Activated CD8-positive, alpha-beta memory T cell treated with anti-CD3 and anti-CD28 coated beads for 4 hours (primary cell): ENCODE measurements at places on chromosomes 6 and 20.
A peak's percentile ranks its signal among the peaks of the same experiment; 100 is the strongest.

- no peak for DNase-seq
Measured at GRCh38 chr20:1204113-1204512, 859 bp downstream of the C20orf202 start.

DNA sequence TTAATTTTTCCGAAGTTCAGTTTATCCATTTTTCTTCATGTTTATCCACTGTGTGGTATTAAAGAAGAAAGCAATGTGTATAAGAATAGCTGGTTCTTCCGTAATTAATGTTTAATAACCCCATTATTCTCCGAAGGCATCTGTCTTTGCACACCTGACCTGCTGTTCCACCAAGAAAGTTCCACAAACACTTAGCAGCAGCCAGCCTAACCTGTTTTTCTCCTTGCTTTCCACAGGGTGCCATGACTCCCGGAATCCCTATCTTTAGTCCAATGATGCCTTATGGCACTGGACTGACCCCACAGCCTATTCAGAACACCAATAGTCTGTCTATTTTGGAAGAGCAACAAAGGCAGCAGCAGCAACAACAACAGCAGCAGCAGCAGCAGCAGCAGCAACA lies 7.4 kb downstream of the TBP start:
- no peak for DNase-seq

DNA sequence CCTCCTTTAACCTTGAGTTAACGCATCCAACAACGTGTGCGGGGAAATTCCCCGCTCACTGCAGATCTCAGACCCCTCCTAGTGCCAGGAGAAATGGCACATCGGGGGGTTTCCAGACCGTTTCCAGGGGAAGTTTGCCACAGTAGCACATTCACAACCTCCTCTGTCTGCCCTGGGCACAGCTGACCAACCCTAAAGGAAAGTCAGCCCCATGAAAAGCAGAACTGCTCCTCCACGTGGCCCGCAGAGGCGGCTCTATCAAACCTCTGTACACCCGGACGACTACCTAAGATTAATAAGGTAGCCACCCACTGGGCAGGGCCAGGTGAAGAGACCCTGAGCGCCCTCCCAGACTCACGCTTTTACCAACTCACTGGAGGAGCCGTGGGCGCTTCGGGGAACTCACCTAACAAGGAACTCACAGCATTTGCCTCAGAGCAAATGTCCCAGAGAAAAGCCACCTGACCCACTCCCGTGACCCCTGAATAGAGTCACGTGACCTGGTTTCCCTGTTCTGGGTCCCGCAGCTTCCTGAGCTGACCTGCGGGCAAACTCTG lies 93.1 kb downstream of the PRND start:
- DNase-seq = peak; percentile 72

DNA sequence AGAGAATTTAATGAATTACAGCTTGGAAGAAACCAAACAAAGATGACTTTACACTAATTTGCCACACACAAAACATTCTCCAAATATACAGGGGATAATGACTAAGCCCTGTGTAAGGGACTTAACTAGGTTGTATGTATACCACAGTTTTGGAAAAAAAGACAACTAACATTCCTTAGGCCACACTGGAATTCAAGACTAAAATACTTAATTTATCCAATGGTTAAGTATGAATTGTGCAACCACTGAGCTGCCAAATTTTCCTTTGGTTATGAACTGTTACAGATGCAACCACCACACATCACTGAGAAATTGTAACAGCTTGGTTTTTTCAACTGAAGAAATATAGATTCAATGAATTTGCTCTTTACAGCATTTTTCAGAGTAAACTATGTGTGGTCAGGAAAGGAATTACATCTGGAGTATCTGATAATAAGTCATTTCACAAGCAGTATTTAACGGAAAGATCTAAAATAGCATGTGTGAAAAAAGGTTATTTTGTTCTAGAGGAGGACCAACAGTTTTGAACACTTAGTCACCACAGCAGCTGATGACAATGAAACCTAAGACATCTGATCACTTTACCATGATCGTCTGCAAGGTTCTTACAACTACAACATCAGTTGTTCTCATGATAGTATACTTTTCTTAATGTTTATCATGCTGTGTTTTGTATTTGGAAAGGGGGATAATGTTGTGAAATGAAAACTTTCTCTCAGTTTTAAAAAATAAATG lies 318.8 kb downstream of the BCKDHB start:
- DNase-seq = no peak

DNA sequence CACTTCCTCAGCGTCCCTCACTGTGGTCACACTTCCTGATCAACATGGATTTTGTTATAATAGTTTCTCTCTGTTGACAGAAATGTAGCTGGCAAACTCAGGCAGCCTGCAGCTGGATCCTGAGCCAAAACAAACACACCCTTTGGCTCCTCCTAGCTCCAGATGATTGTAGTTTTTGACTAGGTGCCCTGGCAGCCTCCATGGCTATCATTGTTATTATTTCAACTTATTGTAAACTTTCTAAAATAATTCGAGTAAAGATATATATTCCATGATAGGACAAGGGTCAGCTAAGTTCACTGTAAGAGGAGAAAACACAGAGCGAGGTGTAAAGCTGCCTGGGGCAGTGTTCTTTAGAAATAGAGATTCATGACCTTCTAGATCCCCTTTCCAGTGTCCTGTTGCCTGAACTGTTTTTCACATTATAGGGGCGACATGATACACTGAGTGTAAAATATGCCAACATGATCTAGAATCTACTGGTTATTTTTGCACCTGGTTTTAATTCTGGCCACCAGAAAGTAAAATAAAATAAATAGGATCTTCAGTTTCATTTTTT lies 98.2 kb upstream of the HDGFL1 start:
- no peak for DNase-seq

- DNase-seq = no peak
Measured at GRCh38 chr20:3686867-3687321, 5.1 kb upstream of the ADAM33 start.

DNA sequence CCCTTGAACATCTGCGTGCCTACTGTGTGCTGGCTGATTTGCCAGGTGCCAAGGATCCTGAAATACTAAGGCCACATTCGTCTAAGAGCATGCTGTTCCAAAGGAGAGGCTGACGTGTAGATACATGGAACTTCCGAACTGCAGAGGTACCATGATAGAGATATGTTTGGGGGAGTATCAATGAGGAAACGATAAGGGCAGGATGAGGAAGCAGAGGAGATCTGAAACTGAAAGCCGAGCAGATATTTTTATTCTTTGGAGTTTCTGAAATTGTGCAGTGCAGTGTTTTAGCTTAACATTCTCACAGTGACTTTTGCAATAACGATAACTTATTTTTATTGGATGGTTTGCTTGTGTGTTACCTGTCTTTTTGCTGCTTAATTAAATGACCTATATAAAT lies 24.3 kb downstream of the BMP6 start:
- no peak for DNase-seq

GRCh38 chr6:474453-475185 lies 83.1 kb downstream of the IRF4 start:
- DNase-seq = peak; percentile 59

DNA sequence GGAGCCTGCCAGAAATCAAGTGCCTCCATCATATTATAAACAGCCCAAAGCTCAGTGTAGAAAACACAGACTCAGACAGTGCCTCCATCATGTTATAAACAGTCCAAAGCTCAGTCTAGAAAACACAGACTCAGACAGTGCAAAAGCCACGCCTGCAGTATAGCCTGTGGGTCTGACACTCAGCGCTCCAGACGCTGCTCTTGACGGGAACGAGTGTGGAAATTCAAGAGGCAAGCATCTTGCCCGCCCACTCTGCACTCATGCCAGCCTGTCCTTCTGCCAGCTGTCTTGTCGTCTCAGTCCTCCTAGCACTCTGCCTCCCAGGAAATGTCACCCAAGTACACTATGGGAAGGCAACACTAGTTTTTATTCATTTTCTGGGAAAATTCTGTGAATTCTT lies 274.2 kb upstream of the CDH4 start:
- DNase-seq = no peak

DNA sequence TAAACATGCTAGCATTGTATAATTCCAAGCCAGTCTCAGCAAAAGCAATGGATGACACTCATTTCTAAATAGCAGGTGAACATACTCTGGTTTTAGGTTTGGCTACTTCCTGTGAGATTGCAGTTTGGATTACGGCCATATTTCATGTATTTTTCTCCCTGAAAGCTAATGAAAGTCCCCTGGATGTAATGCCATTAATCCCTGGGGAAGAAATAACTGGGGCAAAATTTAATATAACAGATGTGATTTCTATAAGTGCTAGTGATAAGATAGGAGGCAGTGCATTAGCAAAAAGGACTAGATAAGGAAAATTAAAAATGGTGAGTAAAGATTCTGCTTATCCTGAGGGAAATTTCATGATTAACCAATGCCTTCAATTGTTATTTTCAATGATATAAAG lies 238.2 kb downstream of the ADGRB3 start:
- no peak for DNase-seq

DNA sequence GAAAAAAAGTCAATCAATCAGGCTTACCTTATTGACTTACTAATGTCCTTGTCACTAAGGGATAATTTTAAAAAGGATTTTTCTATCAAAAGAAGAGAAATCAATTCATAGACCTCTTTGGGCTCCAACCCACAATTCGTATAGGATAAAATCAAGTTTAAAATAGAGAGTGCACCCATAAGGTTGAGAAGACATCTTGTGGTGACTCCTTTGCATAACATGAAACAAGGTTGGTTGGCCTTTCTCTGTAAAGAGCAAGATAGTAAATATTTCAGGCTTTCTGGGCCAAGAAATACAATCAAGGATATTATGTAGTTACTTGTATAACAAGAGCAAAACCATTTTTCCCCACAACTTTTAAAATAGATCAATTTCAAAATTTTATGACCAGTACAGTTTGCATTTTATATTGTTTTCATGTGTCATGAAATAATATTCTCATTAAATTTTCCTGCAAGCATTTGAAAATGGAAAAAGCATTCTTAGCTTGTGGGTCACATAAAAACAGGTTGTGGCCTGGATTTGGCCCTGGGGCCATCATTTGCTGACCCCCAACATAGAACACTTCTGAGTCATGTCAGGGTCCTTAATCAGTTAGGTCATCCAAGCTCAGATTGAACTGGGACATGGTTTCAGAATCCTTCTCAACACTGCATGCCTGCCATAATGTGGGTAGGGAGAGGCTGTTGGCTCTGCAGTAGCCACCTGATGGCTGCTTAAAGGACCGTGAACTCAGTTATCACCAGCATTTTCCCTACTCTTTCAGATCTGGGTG lies 76.7 kb downstream of the MYB start:
- DNase-seq = no peak

GRCh38 chr6:12064131-12064530 lies 52.0 kb downstream of the HIVEP1 start:
- no peak for DNase-seq

GRCh38 chr6:47715782-47716181 lies 17.4 kb downstream of the ADGRF4 start:
- DNase-seq = no peak

DNA sequence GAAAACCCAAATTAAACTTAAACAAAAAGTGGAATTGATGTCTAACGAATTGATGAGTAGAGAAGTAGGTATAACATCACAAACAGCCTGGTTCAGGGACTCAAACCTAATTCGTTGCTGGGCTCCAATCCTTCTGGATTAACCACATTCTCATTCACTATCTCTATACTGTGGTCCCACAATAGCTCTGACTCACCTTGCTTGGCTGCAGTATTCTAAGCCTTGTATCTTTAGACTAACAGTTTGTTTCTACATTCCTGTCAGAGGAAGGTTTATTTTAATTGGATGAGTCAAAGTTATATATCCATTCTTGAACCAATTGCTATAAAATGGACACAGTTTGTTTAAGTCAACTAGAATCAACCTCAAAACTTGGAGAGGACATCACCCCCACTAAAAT lies 530.5 kb upstream of the PTCHD4 start:
- DNase-seq = no peak

DNA sequence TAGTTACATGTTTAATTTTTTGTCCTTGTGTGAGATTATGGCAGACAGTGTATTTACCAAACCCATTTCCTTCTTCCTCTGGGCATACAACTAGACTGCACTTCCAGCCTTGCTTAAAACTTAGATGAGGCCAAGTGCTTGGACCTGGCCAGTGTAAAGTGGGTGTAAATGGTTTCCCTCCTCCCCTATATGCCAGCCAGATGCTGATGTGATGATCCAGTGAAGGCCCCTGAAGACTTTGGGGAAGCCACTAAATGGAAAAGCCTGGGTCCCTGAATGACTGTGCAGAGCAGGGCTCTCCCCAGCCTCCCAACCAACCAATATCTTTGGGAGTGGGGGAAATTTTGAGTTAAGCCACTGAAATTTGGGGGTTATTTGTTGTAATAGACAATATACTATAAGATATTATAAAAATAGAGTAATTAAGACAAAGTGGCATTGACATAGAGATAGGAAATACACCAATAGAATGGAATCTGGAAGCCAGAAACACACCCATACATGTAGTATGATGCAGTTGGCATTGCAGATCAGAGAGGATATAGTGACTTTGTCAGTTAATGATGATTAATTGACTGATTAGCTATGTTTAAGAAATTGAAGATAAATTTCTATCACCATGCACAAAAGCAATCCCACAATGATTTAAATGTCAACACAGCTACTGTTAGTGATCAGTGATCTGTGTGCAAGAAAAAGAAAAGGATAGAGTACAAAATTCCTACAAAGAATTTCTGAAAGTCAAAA lies 10.4 kb upstream of the SNX9 start:
- DNase-seq = no peak

- no peak for DNase-seq
Measured at GRCh38 chr6:37024656-37025337, 19.3 kb downstream of the FGD2 start.

GRCh38 chr6:64985726-64986125 lies 721.3 kb downstream of the EYS start:
- DNase-seq = no peak

DNA sequence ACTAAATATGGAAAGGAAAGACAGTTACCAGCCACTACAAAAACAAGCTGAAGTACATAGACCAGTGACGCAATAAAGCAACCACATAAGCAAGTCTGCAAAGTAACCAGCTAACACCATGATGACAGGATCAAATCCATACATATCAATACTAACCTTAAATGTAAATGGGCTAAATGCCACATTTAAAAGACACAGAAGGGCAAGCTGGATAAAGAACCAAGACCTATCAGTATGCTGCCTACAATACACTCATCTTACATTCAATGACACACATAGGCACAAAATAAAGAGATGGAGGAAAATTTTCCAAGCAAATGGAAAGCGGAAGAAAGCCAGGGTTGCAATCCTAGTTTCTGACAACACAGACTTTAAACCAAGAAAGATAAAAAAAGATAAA lies 24.1 kb downstream of the HLA-C start:
- DNase-seq = no peak

DNA sequence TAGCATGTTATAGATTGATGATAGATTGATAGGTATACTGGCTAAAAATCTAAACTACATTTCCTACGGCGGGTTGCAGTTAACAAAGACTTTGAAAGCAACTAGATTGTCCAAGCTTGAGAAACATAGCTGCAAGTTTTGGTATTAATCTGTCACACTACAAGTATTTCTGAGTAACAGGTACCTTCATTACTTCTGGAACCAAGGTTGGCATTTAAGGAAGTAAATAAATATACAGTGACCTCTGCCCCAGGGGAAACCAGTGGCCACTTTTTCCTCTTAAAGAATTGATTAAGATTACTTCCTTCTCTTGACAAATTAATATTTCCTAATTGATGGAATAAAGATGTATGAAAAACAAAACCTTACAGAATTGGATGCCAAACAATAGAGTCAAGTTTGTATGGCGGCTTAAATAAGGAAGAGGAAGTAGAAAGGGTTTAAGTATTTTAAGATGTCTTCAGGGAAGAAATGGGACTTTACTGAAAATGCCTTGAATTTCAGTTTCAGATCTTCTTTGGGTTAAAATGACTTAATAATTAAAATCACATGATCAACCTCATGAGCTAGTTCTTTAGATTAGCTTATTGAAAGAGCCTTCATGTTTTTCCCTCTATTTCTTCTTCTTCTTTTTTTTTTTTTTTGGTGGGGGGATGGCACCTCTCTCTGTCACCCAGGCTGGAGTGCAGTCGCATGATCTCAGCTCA lies 132.8 kb downstream of the DOK5 start:
- DNase-seq = no peak
